Stimulated activated CD4-positive, alpha-beta T cell treated with anti-CD3 and anti-CD28 coated beads, Interleukin-1b, Interleukin-23, amount 100 ng/mL, for 1 hour (primary cell): ENCODE measurements at places on chromosomes 2 and 18.
A peak's percentile ranks its signal among the peaks of the same experiment; 100 is the strongest.

GRCh38 chr2:100395532-100396350, 21.7 kb downstream of the CHST10 start:
- no peak for DNase-seq

DNA sequence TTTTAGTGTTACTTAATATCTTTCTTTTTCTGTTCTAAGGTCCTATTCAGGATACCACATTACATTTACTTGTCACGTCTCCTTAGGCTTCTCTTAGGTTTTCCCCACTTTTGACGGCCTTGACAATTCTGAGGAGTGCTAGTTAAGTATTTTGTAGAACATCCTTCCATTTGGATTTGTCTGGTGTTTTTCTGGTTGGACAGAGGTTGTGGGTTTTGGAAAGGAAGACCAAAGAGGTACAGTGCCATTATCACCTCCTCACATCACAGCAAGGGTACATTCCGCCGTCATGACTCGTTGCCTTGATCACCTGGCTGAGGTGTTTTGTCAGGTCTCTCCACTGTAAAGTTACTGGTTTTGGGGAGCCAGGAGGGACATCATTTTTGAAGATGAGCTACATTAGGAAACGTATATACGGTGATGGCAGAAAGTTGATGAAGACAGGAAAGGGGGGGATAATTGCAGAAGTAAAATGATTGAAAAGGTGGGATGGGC, 88.4 kb upstream of the TMEM247 start:
- no peak for DNase-seq

DNA sequence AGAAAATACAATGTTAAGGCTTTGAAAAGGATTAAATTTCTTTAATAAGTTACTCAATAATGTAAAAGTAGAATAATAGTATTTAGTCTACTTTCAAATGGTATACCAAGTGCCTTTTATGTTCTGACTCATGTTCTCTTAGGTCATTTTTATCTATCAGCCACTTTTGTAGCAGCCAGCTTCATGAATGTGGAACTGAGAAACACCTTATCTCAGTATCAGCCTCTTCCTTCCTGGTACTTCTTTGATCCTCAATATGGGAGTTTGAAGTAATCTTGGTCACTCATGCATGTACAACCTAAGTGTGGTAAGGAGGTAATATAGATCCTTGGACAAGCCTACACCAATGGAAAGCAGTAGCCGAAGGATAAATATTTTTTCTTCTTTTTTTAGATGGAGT, 180.4 kb upstream of the NRXN1 start:
- no peak for DNase-seq

DNA sequence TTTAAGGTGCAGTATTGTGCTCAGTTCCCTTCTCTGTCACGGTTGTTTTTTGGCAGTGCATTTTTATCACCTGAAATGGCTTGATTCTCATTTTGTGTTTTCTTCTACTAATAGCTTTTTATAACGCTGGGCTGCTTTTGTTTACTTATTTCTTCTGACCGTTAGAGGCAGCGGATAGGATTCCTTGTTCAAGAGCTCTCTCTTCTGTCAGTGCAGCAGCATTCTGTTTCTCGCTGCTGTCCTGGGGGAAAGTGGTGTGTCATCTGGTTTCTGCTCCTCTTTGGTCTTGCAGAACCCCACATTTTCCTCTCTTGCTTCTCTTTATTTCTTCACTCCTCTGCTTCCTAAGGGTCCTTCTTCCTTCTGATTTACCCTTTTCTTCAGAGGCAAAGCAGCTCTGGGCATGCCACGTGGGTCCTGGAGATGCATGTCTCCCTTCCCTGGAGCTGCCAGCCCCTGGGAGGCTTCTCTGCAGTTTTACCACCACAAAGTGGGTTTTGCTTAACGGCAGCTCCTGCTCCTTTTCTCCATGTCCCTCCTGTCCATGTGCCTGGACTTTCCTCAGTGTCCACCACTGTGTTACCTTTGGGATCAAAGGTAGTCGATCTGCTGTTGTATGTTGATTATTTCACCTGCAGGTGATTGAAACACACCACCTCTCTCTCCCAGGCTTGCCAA, 47.3 kb upstream of the SNTG2 start:
- no peak for DNase-seq

- DNase-seq = no peak
These were observed 37.8 kb upstream of the PTPN4 start for GRCh38 chr2:119721904-119722303.

- DNase-seq = no peak
These were observed 201.4 kb downstream of the CELF4 start for GRCh38 chr18:37364237-37364636.

GRCh38 chr18:11266781-11267480, 117.6 kb upstream of the PIEZO2 start:
- DNase-seq = no peak

DNA sequence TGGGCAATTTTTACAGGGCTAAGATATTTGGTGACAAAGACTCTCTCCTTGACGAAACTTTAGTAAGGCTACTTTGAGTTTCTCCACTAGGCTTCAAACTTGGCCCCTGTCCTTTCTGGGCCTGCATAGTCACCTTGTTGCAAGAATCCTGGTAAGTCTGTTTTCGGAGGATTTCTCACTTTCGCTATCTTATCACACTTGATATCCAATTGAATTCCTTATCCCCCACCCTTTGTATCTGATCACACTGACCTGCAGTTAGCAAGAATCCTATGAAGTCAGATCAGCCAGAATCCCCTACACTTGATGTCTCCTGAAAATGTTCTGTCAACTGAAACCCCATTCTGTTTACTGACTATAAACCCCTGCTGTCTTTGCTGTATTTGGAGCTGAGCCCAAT, 499.8 kb upstream of the GCFC2 start:
- DNase-seq = no peak

DNA sequence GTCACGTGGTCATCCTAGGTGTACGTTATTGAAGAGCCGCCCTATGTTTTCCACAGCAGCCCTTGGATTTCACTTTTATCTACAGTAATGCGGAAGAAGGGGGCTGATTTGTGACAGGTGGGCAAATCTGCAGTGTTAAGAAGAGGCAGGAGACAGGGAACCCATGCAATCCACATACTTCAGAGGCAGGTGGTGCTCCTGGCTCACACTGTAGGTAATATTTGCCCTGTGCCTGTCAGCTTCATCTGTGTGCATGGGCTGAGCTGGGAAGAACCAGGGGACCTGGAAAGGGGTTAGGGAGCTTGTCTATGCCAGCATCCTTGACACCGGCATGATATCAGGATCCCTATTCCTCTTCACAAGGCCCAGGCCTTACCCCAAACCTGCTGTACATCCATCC, 183.9 kb downstream of the SH3RF3 start:
- no peak for DNase-seq

DNA sequence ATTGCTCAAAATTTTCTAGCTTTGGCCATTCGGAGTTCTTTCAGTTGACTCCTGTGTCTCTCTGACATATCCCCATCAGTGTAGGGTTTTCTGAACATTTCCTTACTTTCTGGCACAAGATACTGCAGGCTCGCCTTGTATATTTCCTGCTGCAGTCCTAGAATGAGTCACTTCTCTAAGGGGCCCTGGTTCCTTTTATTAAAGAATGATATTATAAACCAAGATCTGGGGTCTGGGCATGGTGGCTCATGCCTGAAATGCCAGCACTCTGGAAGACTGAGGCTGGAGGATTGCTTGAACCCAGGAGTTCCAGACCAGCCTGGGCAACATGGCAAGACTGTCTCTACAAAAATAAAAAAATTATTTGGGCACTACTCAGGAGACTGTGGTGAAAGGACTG, 3.0 kb upstream of the RPL37A start:
- no peak for DNase-seq

DNA sequence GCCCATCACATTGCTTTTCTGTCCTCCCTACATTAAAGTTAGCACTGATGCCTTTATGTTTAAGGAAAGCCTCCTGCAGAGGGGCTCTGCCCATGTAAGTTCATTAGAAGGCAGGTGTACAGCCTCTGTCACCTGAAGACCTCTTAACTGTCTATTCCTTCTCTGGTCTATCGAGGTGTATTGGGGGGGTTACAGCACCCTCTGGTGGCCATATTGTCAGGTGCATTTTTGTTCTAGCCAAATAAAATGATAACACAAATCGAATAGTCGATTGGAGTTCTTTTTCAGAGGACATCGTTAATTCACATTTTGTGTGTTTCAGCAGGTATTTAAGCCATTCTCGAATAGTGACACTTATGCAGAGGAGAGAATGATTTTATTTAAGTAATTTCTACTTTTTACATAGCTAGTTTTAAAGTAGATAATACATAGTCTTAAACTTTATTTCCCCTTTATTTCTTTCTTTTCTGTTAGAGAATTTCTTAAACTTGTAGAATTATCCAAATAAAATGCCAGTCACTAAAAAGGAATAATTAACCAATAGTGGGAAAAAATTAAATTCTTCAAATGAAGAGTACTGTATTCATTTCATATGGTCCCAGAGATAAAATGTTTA, 136.8 kb downstream of the NEDD4L start:
- DNase-seq = peak; percentile 42

GRCh38 chr18:45339810-45340550, 275.3 kb upstream of the SLC14A2 start:
- DNase-seq = no peak

DNA sequence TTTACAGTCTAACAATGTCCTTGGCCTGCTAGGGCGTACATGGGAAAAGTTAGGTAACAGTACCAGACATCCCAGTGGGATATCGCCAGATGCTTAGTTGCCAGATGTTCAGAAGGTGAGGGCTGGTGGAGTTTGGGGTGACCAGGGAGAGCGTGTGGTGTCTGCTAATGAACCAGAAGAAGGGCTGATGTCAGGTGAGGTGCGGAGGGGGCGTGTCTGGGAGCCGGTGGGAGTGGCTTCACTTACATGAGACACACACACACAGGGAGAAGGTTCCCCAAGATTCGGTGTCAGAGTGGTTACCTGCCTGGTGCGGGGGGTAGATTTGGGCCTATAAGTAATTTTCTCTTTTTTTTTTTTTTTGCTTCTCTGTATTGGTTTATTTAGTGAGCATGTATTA, 12.2 kb downstream of the RAB31 start:
- no peak for DNase-seq

DNA sequence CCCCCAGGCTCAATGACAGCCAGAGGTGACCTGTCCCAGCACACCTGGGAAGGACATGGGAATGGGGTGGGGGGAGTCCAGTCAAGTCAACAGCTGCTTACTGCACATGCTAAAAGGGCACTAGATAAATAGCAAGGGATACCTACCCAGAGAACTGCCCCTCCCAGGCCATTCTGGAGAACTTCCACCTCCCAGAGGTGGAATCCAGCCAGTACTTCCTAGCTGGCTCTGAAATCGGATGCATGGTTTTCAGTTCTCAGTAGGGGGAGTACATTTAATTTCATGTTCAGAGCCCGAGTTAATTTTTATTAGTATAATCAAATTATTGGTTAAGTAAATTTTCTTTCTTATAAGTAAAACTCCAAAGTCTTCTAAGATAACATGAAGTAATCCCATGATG, 28.9 kb upstream of the ITGA6 start:
- DNase-seq = no peak

- no peak for DNase-seq
These were observed 5.7 kb downstream of the EHD3 start for GRCh38 chr2:31239593-31240177.

- DNase-seq = no peak
These were observed 259.1 kb upstream of the AGAP1 start for GRCh38 chr2:235234736-235235135.

- DNase-seq = no peak
These were observed 129.8 kb upstream of the EPAS1 start for GRCh38 chr2:46167406-46167805.

DNA sequence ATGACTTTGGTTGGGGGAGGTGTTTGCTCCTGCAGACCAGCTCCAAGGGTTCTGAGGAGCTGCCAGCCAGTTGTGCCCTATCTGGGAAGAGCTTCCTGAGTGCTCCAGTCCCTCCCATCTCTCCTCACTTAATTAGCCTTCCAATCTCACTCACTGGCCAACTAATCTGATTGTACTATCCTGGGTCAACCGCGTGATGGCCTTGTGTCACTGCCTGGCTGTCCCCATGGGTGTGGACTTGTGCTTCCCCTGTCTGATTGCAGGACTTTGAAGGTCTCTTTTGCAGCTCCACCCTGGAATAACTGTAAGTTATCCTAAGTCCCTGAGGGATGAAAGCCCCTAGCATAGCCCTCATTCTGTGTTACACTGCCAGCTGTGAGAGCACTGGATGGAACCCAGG, 65.0 kb downstream of the SLC4A5 start:
- DNase-seq = no peak

DNA sequence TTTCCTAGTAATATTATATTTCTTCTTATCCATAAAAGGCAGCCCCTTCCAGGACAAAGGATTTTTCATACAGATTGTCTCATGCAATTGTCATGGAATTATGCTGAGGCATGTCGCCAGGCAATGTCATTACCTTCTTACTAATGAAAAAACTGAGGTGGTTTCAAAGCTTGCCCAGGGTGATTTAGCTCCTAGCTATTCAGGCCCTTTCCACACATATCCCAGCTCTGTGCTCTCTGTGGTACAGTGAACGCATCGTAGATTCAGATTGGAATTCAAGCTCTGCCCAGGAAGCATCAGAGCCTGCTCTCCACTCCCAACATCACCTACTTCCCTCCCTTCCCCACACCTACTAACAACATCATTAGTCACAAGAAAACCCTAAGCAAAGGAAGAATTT, 60.1 kb downstream of the ATP8B1 start:
- no peak for DNase-seq

GRCh38 chr2:73185965-73186364, 16.4 kb upstream of the NOTO start:
- DNase-seq = no peak

GRCh38 chr2:67725731-67726130, 328.6 kb downstream of the ETAA1 start:
- no peak for DNase-seq

- DNase-seq = no peak
These were observed 61.2 kb upstream of the CUL3 start for GRCh38 chr2:224646242-224646846.

GRCh38 chr18:25876330-25876948, 214.0 kb downstream of the SS18 start:
- no peak for DNase-seq

DNA sequence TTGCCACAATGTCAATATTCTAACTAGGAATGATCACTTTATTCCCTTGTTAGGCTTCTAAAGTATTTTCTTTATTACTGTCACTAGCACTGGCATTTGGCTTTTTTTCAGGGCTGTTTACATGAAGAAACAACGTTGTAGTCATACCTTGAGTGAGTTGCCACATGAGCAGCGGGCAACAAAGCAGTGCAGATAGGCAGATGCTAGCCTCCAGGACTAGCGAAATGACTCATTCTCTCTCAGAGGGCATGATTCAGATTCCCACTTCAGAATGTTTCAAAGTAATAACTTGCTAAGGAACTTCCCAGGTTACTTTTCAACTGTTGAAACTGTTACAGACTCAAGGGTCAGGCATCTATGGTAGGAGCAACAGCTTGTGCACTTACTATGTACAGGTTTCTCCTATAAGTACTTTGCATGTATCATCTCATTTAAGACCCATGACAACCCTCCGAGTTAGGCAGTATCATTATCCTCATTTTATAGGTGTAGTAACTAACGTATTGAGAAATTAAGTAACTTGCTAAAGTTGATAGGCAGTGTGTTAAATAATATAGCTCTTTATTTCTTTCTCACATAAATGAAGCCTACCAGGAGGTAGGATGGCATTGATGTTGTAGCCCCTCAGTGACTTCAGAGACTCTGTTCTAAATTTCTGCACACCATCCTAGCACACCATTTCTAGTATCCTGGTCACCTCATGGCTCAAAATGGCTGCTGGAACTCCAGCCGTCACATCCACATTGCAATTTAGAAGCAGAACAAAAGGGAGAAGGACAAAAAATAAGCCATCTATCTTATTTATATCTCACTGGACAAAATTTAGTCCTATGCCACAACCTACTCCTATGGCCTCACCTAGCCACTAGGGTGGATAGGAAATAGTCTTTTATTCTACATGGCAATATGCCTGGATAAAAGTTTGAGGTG, 83.3 kb downstream of the ICOS start:
- no peak for DNase-seq

- no peak for DNase-seq
These were observed 18.7 kb upstream of the SCYGR1 start for GRCh38 chr2:227406177-227407031.
